CD8-positive, alpha-beta memory T cell (primary cell): ENCODE measurements at places on chromosomes 2 and 18. TPM values are rescaled to one million over a fixed set of nuclear protein-coding genes. Genes with fewer than 3 reads are reported as not detected.

The SERPINB4 gene
- not detected for polyA plus RNA-seq

The CD8A gene
- 924 TPM for polyA plus RNA-seq

The ALKAL2 gene
- polyA plus RNA-seq = not detected

The PDCD1 gene
- polyA plus RNA-seq = 41.8 TPM

The RIT2 gene
- polyA plus RNA-seq = not detected

The DSG1 gene
- not detected for polyA plus RNA-seq

The GRP gene
- polyA plus RNA-seq = not detected

The HOXD8 gene
- polyA plus RNA-seq = not detected

The ALPG gene
- not detected for polyA plus RNA-seq

The SH2D6 gene
- polyA plus RNA-seq = not detected

The EHD3 gene
- 4.3 TPM for polyA plus RNA-seq

The ARHGAP28 gene
- polyA plus RNA-seq = not detected

The CCDC141 gene
- polyA plus RNA-seq = 3.9 TPM

The CRYGC gene
- polyA plus RNA-seq = not detected

The PRSS56 gene
- polyA plus RNA-seq = not detected

The SULT1C2 gene
- not detected for polyA plus RNA-seq

The CPO gene
- not detected for polyA plus RNA-seq

The CHRNA1 gene
- 0.43 TPM for polyA plus RNA-seq

The ALLC gene
- not detected for polyA plus RNA-seq

The MYOM1 gene
- 0.92 TPM for polyA plus RNA-seq

The KCNJ3 gene
- not detected for polyA plus RNA-seq

The ATP8B1 gene
- polyA plus RNA-seq = not detected

The NPAS2 gene
- 1.1 TPM for polyA plus RNA-seq

The GREB1L gene
- 0.13 TPM for polyA plus RNA-seq

The CPS1 gene
- polyA plus RNA-seq = not detected

The METTL21A gene
- 30.4 TPM for polyA plus RNA-seq

The EN1 gene
- not detected for polyA plus RNA-seq

The DSG2 gene
- polyA plus RNA-seq = 0.03 TPM

The RNF125 gene
- 66.6 TPM for polyA plus RNA-seq

The C2orf74 gene
- polyA plus RNA-seq = 46.6 TPM

The PTPRN gene
- not detected for polyA plus RNA-seq

The ADAM17 gene
- polyA plus RNA-seq = 12.6 TPM

The DPP10 gene
- not detected for polyA plus RNA-seq

The SPDYA gene
- polyA plus RNA-seq = 0.61 TPM

The PFN4 gene
- not detected for polyA plus RNA-seq

The REG1A gene
- not detected for polyA plus RNA-seq

The CYP27A1 gene
- not detected for polyA plus RNA-seq

The ARHGAP15 gene
- 328 TPM for polyA plus RNA-seq

The VWA3B gene
- not detected for polyA plus RNA-seq

The FABP1 gene
- polyA plus RNA-seq = not detected

The C1GALT1C1L gene
- polyA plus RNA-seq = not detected

The POTEC gene
- polyA plus RNA-seq = not detected

The ABCG8 gene
- not detected for polyA plus RNA-seq

The PKDCC gene
- 0.78 TPM for polyA plus RNA-seq

The IL36G gene
- not detected for polyA plus RNA-seq

The ACMSD gene
- polyA plus RNA-seq = not detected

The LIMS3 gene
- 1.5 TPM for polyA plus RNA-seq

The IAH1 gene
- 81.0 TPM for polyA plus RNA-seq

The HJURP gene
- polyA plus RNA-seq = not detected

The SNTG2 gene
- polyA plus RNA-seq = 0.30 TPM

The FOXD4L1 gene
- not detected for polyA plus RNA-seq

The LOXHD1 gene
- polyA plus RNA-seq = not detected

The LDLRAD4 gene
- 8.1 TPM for polyA plus RNA-seq

The SIX3 gene
- polyA plus RNA-seq = not detected

The VIT gene
- polyA plus RNA-seq = 0.08 TPM

The GKN2 gene
- not detected for polyA plus RNA-seq

The UXS1 gene
- polyA plus RNA-seq = 76.1 TPM

The CD8B2 gene
- 10.2 TPM for polyA plus RNA-seq
